Spinal cord (tissue), 10 donors: ENCODE measurements at places on chromosomes 16 and 17.
A peak's percentile ranks its signal among the peaks of the same experiment; 100 is the strongest.

GRCh38 chr17:6240001-6240400 is 169.8 kb downstream of the WSCD1 start:
- no peak for DNase-seq
- H3K36me3 ChIP-seq: no peaks in the 10 kb centered on the region
- H3K27ac ChIP-seq: no peak overlapping the region
- H3K27me3 ChIP-seq: no peaks in the 10 kb centered on the region
- H3K4me1 ChIP-seq: peaks cover 44% of the 10 kb centered on the region

DNA sequence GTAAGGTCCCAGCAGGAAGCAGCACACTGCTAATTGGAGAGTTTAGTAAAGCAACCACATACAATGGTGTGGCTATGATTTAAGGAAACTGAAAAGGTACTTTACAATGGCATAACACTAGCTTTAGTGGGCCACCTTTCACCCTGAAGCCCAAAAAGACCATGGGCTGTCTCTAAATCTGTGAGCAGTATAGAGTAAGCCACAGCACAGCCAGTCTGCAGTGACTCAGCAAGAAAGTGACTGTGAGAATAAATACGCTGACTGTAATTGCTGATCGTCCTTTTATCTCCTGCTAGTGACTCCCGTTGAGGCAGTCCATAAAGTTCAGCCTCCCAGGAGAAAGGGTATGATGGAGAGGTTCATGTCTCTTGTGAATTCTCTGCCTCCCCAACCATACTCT is 679.8 kb upstream of the KIF2B start:
- no peak overlapping the region for H3K27ac ChIP-seq
- no peaks in the 10 kb centered on the region for H3K27me3 ChIP-seq
- H3K4me1 ChIP-seq: no peaks in the 10 kb centered on the region
- H3K36me3 ChIP-seq: no peaks in the 10 kb centered on the region
- no peak overlapping the region for H3K4me3 ChIP-seq

- H3K36me3 ChIP-seq: peaks cover 43% of the 10 kb centered on the region
- H3K4me3 ChIP-seq: no peak overlapping the region
- H3K27ac ChIP-seq: no peak overlapping the region
- peak; percentile 56 for DNase-seq
- H3K4me1 ChIP-seq: no peaks in the 10 kb centered on the region
- no peaks in the 10 kb centered on the region for H3K27me3 ChIP-seq
These were observed 17.5 kb downstream of the COG7 start for GRCh38 chr16:23435500-23435899.

- H3K4me3 ChIP-seq: no peak overlapping the region
- H3K27me3 ChIP-seq: no peaks in the 10 kb centered on the region
- H3K27ac ChIP-seq: no peak overlapping the region
- H3K36me3 ChIP-seq: no peaks in the 10 kb centered on the region
These were observed 12.1 kb downstream of the HYDIN start for GRCh38 chr16:71218306-71218963.

DNA sequence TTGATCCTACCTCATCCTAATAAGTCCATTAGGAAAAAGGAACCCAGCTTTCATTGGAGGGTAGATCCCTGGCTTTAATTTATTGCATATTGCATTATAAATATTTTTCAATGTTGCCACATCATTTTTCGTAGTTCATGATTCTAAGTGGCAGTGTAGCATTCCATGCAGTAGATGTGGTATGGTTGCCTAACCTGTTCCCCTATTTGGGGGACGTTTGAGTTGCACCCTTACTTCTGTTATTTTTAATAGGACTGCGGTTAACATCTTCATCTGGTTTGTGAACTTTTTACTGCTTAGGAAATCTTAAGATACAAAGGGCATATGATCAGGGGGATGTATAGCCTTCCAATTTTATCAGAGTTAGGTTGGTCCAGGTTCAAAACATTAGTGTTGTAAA is 5.4 kb downstream of the SCPEP1 start:
- peaks cover 17% of the 10 kb centered on the region for H3K36me3 ChIP-seq
- no peaks in the 10 kb centered on the region for H3K27me3 ChIP-seq
- peaks cover 3% of the 10 kb centered on the region for H3K4me1 ChIP-seq
- no peak for DNase-seq

DNA sequence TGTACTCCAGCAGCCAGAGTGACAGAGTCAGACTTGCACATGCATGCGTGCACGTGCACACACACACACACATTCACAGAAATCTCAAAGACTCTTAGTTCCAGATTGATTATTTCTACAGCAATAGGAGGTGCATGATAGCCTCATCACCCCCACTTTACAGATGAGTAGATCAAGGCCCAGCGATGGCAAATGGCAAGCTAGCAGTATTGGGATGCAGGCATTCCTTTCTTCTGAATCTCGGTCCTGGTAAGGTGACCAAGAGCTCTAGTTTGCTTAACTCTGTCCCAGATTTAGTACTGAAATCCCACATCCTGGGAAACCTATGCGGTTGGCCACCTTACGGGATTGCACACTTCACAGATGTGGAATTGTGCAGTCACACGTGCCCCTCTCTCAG is 38.6 kb downstream of the ITGAM start:
- no peaks in the 10 kb centered on the region for H3K36me3 ChIP-seq
- H3K4me1 ChIP-seq: no peaks in the 10 kb centered on the region
- H3K27ac ChIP-seq: no peak overlapping the region
- no peaks in the 10 kb centered on the region for H3K27me3 ChIP-seq
- DNase-seq: no peak
- H3K4me3 ChIP-seq: no peak overlapping the region

- H3K36me3 ChIP-seq: peaks cover 6% of the 10 kb centered on the region
- H3K27ac ChIP-seq: peak overlapping the region; percentile 96
- peak overlapping the region; percentile 93 for H3K4me3 ChIP-seq
These were observed 15.9 kb upstream of the ERN1 start for GRCh38 chr17:64145751-64146417.

- H3K4me1 ChIP-seq: no peaks in the 10 kb centered on the region
- H3K27ac ChIP-seq: no peak overlapping the region
- no peaks in the 10 kb centered on the region for H3K27me3 ChIP-seq
- no peak overlapping the region for H3K4me3 ChIP-seq
- no peak for DNase-seq
These were observed 434.7 kb upstream of the RBFOX1 start for GRCh38 chr16:6897876-6898485.

DNA sequence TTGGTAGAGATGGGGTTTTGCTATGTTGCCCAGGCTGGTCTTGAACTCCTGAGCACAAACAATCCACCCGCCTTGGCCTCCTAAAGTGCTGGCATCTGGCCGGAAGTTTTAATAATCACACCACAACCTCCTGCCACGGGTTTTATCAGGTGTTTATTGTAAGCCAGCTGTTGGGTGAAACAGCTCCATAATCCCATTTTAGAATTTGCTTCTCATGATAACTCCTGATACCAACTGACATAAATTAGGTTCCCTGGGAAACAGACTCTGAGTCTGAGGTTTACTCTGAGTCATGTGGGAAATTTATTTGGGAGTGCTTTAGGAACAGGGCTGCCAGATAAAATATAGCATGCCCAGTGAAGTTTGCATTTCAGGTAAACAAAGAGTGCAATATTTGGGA is 122.6 kb upstream of the MED13 start:
- no peaks in the 10 kb centered on the region for H3K27me3 ChIP-seq
- no peak overlapping the region for H3K27ac ChIP-seq
- H3K4me3 ChIP-seq: no peak overlapping the region

DNA sequence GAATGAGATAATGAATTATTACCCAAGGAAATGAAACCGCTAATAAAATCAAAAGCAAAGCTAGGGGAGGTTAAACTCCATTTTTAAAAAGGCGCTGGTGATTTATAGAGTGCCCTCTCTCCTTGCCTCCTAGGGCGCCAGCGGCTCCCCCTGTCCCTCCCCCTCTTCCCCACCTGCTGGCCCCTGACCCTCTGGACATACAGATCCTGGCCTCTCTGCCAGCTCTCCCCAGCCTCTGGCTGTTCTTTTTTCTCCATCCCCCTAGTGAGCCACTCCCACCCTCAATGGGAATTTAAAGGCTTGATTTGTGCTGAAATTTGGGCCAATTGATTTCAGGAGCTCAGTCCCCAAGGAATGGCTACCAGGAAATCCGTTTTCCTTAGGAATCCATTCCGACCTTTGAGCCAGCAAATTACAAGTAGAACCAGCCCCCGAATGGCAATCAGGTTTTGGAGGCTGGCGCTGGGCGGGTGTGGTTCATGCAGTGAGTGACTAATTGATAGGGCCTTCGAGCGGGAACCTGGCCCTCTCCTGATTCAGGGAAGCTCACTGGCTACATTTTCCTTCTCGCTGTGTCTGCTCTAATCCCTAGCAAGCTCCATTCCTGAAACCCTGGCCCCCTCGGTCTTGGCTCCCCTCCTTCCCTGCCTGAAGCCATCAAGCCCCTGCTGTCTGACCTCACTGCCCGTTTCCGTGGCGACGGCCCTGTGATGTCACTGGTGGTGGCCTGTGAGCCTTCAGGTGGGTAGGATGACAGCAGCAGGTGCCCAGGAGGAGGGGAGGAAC is 141.9 kb upstream of the SDK2 start:
- DNase-seq: no peak
- no peak overlapping the region for H3K27ac ChIP-seq
- no peaks in the 10 kb centered on the region for H3K27me3 ChIP-seq
- H3K36me3 ChIP-seq: no peaks in the 10 kb centered on the region
- H3K4me3 ChIP-seq: no peak overlapping the region

GRCh38 chr17:32917842-32918241 is 10.1 kb upstream of the TMEM98 start:
- no peaks in the 10 kb centered on the region for H3K27me3 ChIP-seq
- H3K4me1 ChIP-seq: no peaks in the 10 kb centered on the region
- H3K36me3 ChIP-seq: no peaks in the 10 kb centered on the region
- no peak overlapping the region for H3K27ac ChIP-seq

GRCh38 chr17:58308173-58308984 is 20.2 kb downstream of the TSPOAP1 start:
- peaks cover 9% of the 10 kb centered on the region for H3K4me1 ChIP-seq
- no peak overlapping the region for H3K4me3 ChIP-seq
- no peaks in the 10 kb centered on the region for H3K27me3 ChIP-seq

DNA sequence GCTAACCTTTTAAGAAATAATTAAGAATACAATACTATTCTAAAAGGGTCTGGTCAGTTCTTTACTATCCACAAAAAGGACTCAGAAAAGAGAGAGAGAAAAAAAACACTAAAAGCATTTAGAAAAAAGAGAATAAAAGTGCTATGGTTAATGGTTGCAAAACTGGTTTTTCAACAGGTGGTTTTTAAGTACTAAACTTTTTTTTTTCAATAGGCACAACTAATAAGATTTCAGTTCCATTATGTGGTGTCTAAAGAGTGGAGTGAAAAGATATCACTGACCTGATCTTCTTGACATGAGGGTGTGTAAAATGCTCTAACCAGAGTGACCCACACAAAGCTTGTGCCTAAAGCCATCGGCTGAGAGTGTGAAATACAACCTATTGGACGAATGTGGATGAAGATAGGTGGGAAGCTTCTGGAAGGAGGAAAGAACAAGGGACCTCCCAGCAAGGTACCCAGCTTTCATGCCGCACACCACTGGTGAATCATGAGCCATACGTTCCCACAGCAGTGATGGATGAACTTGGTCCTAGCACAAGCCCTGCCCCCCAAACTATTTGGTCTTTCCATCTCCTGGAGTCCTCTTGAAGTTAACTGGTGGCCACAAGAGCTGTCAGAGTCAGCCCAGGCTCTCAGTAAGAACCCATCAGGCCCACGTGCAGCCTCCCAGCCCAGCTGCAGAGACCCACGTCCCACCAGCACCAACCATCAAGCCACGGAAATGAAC is 103.0 kb downstream of the ZFHX3 start:
- H3K36me3 ChIP-seq: peaks cover under 1% of the 10 kb centered on the region
- DNase-seq: no peak
- no peaks in the 10 kb centered on the region for H3K27me3 ChIP-seq
- peaks cover 23% of the 10 kb centered on the region for H3K4me1 ChIP-seq
- H3K27ac ChIP-seq: no peak overlapping the region

DNA sequence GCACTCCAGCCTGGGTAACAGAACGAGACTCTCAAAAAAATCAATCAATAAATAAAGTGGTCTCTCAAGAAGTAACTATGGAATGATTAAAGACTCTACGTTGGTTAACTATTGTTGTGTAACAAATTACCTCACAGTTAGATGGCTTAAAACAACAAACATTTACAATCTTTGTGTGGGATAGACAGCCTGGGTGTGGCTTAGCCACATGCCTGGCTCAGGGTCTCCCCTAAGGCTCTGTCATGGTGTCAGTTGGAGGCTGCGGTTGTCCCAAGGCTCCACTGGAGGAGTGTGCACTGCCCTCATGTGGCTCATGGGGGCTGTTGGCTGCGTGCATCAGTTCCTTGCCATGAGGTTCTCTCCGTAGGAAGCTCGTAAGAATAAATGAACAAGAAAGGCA is 294.5 kb downstream of the SNX29 start:
- no peaks in the 10 kb centered on the region for H3K27me3 ChIP-seq
- H3K27ac ChIP-seq: no peak overlapping the region
- H3K36me3 ChIP-seq: no peaks in the 10 kb centered on the region
- no peak overlapping the region for H3K4me3 ChIP-seq
- no peaks in the 10 kb centered on the region for H3K4me1 ChIP-seq
- DNase-seq: no peak

GRCh38 chr17:17376362-17376761 is 73.2 kb downstream of the NT5M start:
- peaks cover 2% of the 10 kb centered on the region for H3K27me3 ChIP-seq
- H3K27ac ChIP-seq: no peak overlapping the region
- no peak for DNase-seq
- H3K4me3 ChIP-seq: no peak overlapping the region
- H3K36me3 ChIP-seq: no peaks in the 10 kb centered on the region

- peaks cover 5% of the 10 kb centered on the region for H3K27me3 ChIP-seq
- no peak overlapping the region for H3K27ac ChIP-seq
- no peaks in the 10 kb centered on the region for H3K4me1 ChIP-seq
- no peak overlapping the region for H3K4me3 ChIP-seq
- no peak for DNase-seq
These were observed 330.3 kb upstream of the XYLT1 start for GRCh38 chr16:17801068-17801467.

DNA sequence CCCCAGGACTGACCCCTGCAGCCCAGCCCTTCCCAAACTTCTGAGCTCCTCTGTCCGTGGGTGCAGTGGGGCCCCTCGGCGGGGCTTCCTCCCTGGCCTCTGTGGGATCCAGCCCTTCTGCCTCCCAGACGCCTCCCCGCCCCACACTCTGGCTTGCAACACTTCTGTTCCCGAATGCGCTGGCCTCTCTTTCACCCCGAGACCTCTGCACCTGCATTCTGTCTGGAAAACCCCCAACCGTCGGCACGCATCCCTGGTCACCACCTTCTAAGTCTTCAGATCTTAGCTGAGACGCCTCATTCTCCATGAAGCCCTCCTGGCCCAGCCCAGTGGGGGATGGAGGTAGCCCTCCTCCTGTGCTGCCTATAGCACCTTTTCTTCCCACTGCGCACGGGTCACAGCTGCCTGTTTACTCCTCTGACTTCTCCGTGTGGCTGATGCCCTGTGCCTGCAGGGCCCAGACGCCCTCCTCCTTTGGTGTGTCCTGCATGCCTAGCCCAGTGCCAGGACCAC is 26.4 kb downstream of the TMEM235 start:
- H3K27me3 ChIP-seq: peaks cover 5% of the 10 kb centered on the region
- no peak for DNase-seq
- no peaks in the 10 kb centered on the region for H3K36me3 ChIP-seq
- H3K27ac ChIP-seq: no peak overlapping the region
- no peak overlapping the region for H3K4me3 ChIP-seq
- H3K4me1 ChIP-seq: peaks cover 35% of the 10 kb centered on the region
